AG04449 (cell line): ENCODE measurements at places on chromosomes 7 and 10.

DNA sequence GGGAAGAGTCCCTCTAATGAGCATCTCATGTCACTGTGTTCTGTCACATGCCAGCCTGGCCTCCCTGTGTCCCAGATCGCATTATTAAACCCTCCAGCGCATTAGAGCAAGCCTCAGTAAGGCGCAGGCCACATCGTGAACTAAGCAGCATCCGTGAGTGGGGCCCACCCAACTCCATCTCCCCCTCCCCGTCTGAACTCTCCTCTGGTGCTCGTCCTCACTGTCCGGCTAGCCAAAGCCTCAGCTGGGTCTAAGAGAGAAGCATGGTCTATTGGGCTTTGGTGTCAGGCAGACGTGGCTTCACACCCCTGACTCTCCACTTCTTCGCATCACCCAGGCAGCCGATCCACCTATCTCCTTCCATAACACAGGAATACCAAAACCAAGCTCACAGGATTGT is 164.7 kb upstream of the LANCL2 start:
- no peak for DNase-seq

DNA sequence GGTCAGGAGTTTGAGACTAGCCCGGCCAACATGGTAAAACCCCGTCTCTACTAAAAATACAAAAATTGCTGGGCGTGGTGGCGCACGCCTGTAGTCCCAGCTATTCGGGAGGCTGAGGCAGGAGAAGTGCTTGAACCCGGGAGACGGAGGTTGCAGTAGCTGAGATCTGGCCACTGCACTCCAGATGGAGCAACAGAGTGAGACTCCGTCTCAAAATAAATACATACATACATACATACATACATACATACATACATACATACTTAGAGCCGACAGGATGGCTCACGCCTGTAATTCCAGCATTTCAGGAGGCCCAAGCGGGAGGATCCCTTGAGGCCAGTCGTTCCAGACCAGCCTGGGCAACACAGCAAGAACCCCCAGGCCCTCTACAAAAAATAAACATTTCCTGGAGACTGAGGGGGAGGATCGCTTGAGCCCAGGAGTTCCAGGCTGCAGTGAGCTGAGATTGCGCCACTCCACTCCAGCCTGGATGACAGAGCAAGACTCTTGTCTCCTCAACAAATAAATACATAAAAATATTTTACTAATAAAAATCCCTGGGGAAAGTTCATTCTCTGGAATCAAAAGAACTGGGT is 90.9 kb upstream of the TNRC18 start:
- DNase-seq: no peak

DNA sequence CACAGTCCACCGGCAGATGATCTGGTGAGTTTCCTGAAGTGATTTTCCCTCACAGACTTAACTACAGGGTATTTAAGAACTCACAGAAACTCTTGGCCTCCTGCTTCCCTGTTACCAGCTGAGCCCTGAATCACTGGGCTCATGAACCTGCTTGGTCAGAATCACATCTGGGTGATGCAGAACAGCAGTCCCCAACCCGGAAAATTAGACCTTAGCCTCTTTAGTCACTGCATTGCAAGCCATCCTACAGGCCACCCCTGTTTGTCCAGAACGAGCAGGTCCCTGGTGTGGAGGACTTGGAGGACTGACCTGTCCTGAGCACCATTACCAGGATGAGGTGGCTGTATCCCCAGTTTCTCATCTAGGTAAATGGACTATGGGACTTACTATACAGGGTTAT is 539.2 kb downstream of the TNS3 start:
- no peak for DNase-seq

GRCh38 chr10:131579251-131580071 is 267.9 kb upstream of the TCERG1L start:
- DNase-seq: no peak

GRCh38 chr10:112475575-112476218 is 28.7 kb downstream of the VTI1A start:
- no peak for DNase-seq

DNA sequence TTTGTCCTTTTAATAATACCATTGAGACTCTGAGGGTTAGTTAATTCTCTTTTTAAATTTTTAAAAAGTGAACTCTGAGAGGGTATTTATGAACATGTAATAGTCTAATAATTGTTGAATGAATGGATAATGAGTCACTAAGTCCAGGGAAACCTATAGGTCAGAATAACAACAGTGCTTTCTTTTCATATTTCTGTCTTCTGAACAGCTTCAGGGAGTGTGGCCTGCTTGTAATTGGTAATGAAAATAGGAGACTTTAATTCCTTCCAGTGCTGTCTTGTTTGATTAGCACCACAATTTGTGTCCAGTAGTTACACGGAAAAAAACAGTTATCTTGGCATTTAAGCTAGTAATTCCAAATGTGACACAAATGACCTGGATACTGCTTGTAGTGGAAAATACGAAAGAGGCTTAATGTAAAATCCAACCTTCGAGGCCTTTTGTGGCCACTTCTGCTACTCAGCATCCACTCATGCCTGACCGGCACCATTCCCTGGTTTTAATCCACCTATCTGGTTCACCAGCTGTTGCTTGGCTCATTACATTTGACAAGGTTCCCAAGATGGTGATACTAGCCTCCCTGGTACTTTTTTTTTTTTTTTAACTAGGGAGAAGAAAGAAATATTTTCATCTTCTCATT is 149.3 kb upstream of the IMMP2L start:
- DNase-seq: no peak

- peak; percentile 70 for DNase-seq
Observed at GRCh38 chr10:119414081-119414611, 128.4 kb downstream of the RGS10 start.

GRCh38 chr7:157662981-157663716 is 326.3 kb downstream of the DNAJB6 start:
- no peak for DNase-seq

DNA sequence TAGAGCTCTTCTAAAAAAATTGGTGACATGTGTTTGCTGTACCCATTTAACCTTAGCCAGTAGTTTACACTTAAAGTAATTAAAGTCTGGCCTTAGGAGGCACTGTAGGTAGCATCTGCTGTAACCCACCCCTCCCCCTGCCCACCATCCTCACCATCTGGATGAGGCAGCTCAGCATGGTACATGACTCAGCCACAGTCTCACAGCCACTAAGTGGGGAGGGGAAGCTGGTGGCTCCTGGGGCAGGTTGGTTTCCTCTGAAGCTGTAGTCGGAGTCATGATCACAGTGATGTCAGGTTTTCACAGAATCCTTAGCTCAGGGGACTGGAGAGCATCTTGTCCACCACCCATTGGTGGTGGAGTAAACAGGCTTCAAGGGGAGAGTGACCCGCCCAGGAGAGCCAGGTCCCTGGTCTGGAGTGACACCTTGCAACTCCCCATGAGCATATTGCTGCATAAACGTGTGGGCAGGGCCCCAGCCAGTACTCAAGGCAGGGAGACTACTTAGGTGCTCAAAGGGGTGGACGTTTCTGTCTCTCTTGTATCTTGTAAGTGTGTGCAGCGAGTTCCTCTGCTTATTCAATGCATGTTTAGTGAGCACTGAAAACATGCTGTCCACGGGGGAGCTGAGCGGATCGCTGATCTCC is 125.9 kb downstream of the GRK5 start:
- no peak for DNase-seq

DNA sequence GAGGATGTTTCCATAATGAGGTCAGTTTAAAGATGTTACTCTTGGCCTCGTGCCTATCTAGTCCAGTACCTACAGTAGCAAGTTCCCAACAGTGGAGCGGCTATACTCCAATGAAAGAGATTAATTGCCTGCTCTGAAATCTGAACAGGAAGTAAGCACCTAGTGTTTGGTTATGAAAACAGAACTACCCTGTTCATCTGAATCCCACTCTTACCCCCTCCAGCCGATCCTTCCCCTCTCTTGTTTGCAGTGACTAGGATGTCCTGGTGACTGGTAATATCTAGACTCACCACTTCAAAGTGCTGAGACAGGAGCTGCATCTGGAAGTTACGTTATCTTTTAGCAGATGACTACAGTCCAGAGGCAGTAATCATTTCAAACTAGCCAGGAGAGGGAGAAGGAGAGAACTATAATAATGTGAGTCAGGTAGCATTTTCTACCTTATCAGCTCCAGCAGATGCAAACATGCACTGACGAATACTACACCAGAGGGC is 666.7 kb upstream of the NRP1 start:
- DNase-seq: no peak

DNA sequence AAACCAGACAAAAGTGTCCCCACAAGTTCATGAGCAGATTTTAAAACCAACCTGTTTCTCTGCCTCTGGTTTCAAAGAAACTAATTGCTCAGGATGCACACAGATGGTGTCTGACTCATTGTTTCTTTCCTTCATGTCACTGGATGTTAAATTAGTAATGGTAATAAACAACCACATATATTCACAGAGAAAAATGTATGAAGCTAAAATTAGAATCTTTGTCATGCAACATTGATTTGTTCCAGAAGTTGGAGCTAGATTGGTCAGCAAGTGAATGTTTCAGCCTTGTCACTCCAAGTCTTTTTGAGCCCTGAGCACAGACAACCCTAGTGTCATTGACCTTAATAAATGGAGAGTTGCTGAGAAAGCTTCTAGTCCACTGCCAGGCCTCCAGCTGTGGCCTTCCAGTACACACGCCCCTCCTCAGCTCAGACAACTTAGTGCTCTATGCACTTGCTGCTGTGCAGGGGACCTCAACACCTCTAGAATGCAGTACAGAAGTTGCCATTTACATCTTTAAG is 175.9 kb downstream of the CCDC71L start:
- peak; percentile 59 for DNase-seq

GRCh38 chr7:107201795-107202450 is 33.1 kb downstream of the HBP1 start:
- DNase-seq: no peak

DNA sequence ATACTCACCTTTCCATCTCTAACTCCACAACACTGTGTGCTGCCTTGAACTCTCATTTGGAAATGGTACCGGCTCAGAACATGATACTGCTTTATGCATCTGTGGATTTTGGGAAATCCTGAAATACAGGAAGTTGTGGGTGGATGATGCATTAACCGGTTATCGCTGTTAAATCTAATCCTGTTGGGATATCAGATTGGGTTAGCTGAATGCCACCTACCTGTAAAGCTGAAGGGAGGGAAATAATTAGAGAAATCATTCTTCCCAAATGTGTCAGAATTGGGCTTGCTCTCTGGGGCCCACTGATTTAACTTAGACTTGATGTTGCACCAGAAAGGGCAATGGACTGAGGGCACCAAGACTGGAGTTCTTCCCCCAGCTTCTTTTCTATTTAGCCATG is 54.0 kb downstream of the CH25H start:
- DNase-seq: no peak

- no peak for DNase-seq
Observed at GRCh38 chr7:35336444-35336843, 82.5 kb upstream of the TBX20 start.

GRCh38 chr10:100782461-100783244 is 37.3 kb downstream of the PAX2 start:
- no peak for DNase-seq

GRCh38 chr7:20602306-20602705 is 13.2 kb upstream of the ABCB5 start:
- DNase-seq: no peak

DNA sequence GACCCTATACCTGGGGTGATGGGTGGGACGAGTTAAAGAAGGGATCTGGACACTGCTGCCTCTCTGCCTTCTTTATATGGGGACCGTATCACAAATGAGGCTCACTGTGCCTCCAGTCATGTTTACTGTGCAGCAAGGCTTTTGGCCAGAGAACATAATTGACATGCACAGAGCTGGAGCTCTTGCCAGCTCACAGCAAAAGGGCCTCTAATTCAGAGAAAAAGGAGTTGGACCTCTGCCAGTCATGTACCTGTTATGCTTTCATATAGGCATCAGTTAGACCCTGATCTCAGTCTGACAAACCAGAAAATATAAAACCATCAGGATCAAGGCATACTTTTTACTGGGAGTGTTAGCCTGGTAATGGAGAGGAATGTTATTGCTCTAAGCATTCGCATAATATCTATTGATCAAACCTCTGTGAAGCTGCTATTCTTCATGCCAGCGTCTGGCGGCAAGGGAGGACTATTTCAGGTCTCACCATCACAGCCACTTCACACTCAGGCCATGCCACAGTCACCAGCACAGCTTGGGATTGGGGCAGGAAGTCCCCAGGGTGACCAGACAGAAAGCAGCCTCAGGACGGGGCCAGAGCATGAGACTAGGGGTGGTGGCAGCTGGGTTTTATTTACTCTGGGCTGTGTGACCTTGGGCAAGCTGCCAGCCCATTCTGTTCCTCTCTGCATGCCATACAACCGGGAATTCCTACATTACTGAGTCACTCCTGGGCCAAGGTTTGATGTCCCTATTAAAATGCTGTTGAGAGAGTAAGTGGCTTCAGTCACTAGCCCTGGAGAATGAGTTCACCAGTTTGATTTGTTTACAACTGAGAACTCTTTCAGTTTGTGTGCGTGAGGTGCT is 90.1 kb downstream of the NPSR1 start:
- DNase-seq: no peak

- no peak for DNase-seq
Observed at GRCh38 chr10:133279326-133280226, 2.9 kb upstream of the ADAM8 start.

GRCh38 chr10:36779238-36779846 is 346.1 kb upstream of the ANKRD30A start:
- peak; percentile 41 for DNase-seq

DNA sequence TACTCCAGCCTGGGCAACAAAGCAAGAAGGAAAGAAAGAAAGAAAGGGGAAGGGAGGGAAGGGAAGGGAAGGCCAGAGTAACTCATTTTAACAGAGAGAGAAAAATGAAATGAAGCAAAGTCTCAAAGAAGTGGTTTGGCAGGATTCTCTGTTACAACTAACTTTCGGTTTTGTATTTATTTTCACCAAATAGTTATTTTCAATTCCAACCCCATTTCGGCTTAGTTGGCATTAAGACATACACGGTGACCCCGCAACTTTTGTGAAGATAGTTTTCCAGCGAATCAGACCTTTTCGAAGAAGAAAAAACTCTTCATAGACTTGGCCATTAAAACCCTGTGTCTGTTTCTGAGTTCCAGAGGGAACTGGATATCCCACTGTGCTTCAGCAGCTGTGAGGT is 45.2 kb upstream of the LYZL2 start:
- no peak for DNase-seq

GRCh38 chr10:11120711-11121110 is 103.0 kb downstream of the CELF2 start:
- no peak for DNase-seq

DNA sequence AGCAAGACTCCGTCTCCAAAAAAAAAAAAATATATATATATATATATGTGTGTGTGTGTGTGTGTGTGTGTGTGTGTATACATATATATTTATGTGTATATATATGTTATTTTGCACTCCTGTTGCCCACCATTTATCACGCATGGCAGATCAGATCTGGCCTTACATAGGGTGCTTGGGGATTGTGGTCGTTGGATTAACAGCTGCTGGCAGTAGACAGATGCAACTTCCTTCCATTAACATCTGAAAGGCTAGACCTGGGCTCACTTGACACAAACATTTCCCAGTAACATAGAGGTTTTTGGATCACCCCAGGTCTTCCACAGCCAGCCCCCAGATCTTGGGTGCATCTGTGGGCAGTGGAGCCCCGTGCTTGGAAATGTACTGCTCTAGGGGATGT is 40.8 kb upstream of the DLD start:
- DNase-seq: no peak

- DNase-seq: no peak
Observed at GRCh38 chr7:36310897-36311296, 78.8 kb upstream of the ANLN start.

- no peak for DNase-seq
Observed at GRCh38 chr10:126598009-126598408, 72.5 kb downstream of the C10orf90 start.
